ENCODE measurements at places on chromosomes 16 and 17.
A peak's percentile ranks its signal among the peaks of the same experiment; 100 is the strongest.

DNA sequence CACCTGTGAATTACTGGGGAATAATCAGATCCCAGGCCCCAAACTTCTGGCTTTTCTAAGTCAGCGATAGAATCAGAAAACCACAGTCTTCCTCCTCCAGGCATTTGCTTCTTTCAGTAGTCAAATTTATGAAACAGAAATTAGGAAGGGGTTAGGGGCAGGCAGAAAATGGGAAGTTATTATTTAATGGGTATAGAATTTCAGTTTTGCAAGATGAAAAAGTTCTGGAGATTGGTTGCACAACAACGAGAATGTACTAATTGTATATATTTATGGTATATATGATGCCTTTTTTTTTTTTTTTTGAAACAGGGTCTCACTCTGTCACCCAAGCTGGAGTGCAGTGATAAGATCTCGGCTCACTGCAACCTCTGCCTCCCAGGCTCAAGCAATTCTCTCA, 23.5 kb downstream of the ORC6 start:
- DNase-seq = no peak

GRCh38 chr17:64343833-64344637, 46.6 kb downstream of the PECAM1 start:
- no peak for DNase-seq

DNA sequence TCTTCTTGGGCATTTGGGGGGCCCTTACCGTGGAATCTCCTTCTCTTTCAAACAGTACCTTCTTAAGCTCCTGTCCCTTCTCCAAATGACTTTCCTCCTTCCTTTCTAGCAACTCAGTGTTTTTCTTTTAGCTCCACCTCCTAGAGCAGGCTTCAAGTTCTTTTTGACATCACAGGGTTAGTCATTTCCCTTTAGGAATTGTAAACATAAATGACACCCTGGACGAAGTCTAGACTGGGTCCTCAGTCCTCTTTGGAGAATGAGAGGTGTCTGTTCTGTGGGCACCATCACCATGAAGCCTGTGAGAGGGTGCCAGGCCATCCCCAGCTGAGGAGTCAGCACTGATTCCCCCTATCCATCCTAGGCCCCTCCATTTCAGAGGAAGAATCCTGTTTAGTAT, 94.7 kb downstream of the SALL1 start:
- no peak for DNase-seq

DNA sequence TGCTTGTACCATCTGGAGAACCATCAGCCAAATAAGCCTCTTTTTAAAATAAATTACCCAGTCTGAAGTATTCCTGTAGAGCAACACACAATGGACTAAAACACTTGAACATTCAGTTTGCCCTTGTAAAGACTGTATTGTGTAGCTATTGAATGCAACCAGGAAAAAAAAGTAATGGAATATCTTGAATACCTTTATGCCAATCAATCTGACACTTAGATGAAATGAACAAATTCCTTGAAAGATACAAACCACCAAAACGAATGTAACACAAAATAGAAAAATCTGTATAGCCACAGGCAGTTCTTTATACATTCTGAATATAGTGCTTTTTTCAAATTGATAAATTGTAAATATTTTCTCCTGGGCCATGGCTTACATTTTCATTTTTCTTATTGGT, 63.3 kb upstream of the KCNJ16 start:
- no peak for DNase-seq

GRCh38 chr16:8620535-8620934, 963 bp upstream of the METTL22 start:
- no peak for DNase-seq

DNA sequence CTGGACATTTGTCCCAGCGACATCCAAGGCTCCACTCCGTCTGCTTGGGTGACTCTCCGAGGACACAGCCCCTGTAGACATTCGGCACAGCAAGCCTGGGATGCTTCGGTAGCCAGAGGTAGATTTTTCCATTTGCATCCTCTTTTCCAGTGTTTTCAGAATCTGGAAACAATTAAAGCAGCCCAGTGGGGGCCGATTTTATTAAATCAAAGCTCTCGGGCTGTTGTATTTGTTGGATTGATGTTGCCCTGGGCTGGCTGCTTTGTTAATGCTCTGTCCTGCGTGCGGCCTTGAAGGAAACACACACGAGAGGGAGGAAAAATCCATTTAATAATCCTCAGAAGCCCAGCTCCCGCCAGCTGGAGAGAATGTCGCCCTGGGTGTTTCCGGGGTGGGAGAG, 158.1 kb upstream of the CIBAR2 start:
- DNase-seq = no peak

GRCh38 chr16:57620335-57621231, 7.8 kb upstream of the ADGRG1 start:
- DNase-seq = no peak

GRCh38 chr16:751152-752006, 9.2 kb upstream of the MSLN start:
- no peak for DNase-seq

GRCh38 chr17:48013876-48014594, 23.6 kb downstream of the COPZ2 start:
- no peak for DNase-seq

GRCh38 chr16:55010492-55011160, 80.0 kb downstream of the IRX5 start:
- DNase-seq = no peak

DNA sequence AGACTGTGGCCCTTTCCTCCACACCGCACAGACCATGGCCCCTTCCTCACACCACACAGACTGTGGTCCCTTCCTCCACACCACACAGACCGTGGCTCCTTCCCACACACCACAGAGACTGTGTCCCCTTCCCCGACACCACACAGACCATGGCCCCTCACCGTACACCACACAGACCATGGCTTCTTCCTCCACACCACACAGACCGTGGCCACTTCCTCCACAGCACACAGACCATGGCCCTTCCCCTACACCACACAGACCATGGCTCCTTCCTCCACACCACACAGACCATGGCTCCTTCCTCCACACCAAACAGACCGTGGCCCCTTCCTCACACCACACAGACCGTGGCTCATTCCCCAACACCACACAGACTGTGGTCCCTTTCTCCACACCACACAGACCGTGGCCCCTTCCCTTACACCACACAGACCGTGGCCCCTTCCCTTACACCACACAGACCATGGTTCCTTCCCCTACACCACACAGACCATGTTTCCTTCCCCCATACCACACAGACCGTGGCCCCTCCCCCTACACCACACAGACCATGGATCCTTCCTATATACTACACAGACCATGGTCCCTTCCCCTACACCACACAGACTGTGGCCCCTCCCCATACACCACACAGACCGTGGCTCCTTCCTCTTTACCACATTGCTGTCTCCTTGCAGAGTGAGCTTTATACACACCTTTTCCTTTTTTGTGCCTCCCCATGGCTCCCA, 297.5 kb upstream of the FOXF1 start:
- no peak for DNase-seq

DNA sequence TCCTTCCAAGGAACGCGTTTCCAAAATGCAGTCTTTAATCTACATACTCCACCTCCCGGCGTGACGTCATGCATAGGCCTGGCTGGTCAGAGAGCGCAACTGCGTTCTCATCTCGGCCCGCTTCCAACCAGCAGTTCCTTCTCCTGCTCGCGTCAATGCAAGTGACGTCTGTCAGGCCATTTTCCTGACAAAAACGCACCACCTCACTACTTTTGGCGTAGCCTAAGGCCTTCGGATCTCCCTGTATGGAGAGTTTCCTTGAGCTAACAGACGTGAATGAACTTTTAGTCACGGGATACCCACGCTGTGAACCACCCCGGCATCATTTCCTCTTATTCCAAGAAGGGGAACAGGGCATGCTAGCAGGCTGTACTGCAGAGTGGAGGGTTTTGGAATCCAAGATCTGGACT, 25.0 kb downstream of the TEX14 start:
- DNase-seq = peak; percentile 57

GRCh38 chr17:22517716-22518115, 825.4 kb downstream of the KCNJ18 start:
- DNase-seq = no peak

- DNase-seq = no peak
These were observed 18.2 kb downstream of the SCN4A start for GRCh38 chr17:63954402-63955063.

GRCh38 chr17:58377093-58377601, 25.1 kb upstream of the SUPT4H1 start:
- no peak for DNase-seq
